ENCODE measurements at places on chromosomes 4 and X.

DNA sequence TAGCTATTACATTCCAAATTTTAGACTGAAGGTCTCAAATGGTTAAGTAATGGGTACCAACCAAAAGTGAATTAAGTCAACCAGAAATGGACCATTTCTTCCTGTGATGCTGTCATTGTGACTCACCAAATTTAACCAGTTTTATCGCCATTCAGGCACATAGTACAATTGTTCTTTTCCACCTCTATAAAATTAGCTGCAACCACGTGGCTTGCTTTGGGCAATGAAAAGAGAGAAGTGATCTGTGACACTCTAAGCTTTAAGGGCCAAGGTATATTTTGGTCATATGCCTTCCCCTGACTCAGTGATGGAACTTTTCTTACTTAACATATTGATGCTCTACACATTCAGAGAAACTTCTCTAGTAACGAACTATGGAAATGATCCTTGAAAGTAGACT, 20.3 kb upstream of the PHF8 start:
- no peak for DNase-seq

DNA sequence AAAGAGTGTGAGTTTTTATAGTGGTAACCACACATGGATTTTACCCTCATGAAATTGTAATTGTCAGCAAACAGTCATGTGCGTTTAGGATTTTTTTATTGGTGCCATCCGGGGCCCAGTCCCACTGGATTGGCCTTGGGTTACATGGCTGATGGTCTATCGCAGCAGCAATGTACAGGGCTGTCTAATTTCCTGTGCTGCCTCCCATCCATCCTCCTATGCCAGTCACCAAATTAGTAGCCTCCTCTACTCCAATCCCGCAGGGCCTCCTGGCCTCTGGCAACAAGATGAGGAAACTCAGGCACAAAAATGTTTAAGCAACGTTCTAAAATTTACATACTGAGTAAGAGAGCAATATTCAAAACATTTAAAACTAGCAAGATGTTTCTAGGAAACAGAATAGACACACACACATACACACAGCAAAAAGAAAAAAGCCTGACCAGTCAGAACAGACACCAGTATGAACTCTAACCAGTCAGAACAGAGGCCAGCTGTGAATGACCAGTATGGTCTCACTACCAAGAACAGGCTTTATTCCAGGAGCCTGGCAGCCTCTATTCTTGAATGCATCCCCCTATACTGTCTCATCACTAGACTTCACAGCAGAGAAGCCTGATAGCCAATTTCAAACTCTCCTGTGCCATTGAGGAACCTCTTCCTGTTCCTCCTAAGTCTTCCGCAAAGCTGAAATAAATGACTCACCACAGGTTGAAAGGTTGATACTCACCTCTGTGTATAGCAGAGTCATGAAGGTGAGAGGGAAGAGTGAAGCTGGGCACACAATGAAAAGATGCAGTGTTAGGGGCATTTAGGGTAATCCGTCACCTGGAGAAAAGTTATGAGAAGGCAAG, 42.6 kb downstream of the CHRNA9 start:
- DNase-seq: no peak

DNA sequence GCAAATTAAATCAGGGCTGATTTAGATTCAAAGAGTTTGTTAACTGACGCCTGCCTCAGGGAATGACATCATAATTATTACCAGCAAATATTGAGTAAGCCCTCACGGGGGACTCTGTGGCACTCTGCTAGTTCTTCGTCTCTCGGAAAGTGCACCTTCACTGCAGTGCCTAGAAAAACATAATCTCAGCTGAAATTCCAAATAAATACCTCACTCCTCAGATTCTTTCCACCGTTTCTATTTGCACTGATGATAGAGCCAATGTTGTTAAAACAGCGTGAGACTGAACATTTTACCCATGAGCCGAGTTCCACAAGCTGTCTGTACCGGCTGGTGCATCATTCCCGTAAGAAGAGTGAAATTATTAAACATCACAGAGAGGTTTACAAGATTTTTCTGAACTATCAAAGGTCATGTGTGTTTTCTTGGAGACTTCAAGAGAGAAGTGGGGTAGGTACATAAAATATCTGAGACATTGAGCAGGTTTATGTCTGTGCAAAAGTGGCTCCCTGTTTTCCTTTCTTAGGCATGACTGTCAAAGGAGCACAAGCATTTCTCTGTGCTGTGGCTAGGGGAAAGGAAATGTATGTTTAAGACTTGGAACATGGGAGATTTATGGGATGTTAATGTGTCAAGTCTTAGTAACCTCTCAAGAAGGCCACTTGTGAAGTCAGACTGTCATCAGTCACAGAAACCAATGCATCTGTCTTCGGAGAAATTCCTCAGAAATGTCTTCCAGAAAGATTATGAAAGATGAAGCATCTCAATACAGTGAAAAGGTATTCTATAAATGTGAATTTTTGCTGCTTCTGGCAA, 119.6 kb downstream of the CBLL2 start:
- no peak for DNase-seq

DNA sequence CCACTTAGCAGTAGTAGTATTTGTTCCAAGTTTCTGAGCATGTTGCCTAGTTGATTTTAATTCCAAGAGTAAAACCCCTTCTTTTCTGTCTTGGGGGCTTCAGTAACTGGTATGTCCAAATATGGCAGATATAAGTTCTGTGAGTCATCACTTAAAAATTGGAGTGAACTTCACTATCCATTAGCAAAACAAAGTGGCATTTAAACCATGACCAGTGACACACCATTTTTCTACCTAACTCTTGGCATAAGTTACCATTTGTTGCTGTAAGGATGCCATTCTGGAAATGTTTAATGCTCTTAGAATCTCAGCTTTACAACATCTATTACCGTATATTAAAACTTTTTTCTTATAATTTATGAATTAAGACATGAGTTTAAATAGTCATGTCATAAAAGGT, 102.0 kb downstream of the CBR4 start:
- DNase-seq: no peak

GRCh38 chr4:119478446-119479179, 150.0 kb downstream of the PDE5A start:
- DNase-seq: no peak

- DNase-seq: no peak
Observed at GRCh38 chr4:40586034-40586433, 43.6 kb downstream of the RBM47 start.

- no peak for DNase-seq
Observed at GRCh38 chrX:96722781-96723180, 38.1 kb downstream of the DIAPH2 start.

GRCh38 chrX:12751887-12752286, 39.3 kb upstream of the PRPS2 start:
- DNase-seq: no peak

DNA sequence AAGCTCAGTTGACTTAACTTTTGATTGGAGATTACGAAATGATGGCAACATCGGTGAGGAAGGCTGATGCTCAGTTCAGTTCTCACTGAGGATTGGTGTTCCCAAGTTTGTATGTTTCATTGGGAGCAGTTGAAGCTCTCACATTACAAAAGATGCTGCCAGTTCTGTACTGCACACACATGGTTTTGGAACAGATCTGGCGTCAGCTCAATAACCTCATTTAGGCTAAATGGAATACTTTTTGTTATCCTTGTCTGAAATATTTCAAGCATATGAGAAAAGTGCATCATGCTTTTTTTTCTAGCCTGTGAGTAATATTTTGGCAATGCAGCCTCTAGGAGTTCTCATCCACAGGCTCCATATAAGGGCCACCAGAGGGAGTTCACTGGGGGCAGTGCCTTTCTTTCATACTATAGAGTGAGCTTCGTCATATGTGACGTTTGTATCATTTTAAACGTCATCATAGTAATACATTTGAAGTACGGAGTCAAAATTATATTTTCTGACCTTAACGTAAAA, 4.1 kb downstream of the ENPEP start:
- DNase-seq: no peak

GRCh38 chr4:92333016-92333415, 29.2 kb downstream of the GRID2 start:
- DNase-seq: no peak

DNA sequence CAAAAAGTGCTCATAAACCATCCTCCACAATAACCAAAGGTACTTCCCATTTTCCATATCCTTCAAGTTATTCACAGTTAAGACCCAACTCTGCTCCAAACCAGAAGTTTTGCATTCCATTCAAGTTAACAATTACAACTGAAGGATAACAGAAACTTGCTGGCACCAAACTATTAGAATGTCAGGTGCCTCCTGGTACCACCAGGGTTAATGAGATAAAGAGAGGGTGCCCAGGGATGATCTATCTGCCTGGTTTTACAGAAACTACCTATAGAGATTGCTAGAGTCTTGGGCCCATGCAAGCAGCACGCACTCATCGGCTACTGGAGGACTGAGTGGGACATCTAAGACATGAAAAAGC, 114.6 kb downstream of the RBM47 start:
- no peak for DNase-seq

- no peak for DNase-seq
Observed at GRCh38 chr4:163679189-163679588, 184.7 kb downstream of the TMA16 start.

All from NCI-H1930 (cell line).